ENCODE measurements at places on chromosomes 7 and 10.

DNA sequence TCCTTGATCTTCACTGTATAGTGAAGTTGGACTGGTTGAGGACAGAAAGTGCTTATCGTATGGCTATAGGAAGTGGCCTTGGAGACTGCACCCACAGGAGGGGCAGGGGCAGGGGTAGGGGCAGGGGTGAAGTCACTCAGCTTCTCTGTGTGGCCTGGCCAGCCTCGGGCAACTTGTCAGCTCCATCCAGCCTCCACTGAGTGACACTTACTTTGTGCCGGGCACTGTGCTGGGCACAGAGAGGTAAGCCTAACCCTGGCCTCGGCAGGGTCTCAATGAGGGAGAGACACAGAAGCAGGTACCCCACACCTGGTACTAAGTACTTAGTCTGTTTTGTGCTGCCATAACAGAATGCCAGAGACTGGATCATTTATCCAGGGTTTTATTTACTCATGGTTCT lies 99.3 kb upstream of the CTBP2 start:
- no peak for DNase-seq

GRCh38 chr10:120477743-120478141 lies 20.7 kb downstream of the PLPP4 start:
- no peak for DNase-seq

DNA sequence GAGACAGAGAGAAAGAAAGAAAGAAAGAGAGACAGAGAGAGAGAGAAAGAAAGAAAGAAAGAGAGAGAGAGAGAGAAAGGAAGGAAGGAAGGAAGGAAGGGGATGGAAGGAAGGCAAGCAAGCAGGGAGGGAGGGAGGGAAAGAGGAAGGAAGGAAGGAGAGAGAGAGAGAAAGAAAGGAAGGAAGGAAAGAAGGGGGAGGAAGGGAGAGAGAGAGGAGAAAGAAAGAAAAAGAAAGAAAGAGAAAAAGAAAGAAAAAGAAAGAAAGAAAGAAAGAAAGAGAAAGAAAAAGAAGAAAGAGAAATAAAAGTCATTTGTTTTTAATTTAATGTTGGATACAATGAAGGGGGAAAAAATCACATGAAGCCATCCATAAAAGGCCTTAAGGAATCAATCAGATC lies 4.6 kb upstream of the RASSF4 start:
- no peak for DNase-seq

DNA sequence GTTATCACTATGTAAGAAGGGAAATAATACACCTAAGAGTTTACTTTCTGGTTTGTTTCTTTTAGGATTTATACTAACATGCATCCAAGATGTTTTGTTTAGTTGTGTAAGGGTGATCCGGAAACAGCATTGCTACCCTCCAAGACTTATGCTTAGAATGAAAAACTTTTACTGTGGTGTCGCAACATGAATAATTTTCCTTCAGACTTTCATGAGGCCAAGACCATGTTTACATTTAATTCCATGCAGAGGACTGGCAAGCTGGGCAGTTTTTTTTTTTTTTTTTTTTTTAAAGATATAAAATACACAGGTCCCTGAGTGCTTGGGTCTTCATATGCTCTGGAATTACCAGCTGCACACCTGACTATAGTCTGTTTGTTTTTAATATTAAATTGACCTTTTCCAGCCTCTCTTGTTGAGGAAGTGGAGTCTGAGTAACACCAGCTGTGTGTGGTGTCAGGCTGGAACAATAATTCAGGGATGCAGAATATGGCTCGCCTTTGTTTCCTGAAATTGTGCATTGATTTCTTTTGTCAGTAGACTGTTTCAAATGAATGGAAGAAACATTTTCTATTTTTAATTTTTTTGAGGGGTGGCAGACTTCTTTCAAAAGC lies 81.7 kb downstream of the ST7 start:
- DNase-seq: no peak

DNA sequence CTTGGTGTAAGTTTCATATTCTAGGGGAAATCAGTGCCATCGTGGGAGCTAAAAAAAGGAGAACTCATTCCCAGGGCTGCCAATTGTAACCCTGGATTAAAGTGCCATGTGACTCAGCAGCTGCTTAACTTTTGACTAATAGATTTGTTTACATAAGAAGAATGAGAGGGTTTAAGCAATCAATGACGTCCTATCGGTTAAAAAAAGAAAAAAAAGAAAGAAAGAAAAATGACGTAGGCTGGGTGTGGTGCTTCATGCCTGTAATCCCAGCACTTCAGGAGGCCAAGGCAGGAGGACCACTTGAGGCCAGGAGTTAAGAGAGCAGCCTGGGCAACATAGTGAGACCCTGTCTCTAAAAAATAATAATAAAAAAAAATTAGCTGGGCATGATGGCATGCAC lies 116.2 kb upstream of the AFAP1L2 start:
- DNase-seq: no peak

DNA sequence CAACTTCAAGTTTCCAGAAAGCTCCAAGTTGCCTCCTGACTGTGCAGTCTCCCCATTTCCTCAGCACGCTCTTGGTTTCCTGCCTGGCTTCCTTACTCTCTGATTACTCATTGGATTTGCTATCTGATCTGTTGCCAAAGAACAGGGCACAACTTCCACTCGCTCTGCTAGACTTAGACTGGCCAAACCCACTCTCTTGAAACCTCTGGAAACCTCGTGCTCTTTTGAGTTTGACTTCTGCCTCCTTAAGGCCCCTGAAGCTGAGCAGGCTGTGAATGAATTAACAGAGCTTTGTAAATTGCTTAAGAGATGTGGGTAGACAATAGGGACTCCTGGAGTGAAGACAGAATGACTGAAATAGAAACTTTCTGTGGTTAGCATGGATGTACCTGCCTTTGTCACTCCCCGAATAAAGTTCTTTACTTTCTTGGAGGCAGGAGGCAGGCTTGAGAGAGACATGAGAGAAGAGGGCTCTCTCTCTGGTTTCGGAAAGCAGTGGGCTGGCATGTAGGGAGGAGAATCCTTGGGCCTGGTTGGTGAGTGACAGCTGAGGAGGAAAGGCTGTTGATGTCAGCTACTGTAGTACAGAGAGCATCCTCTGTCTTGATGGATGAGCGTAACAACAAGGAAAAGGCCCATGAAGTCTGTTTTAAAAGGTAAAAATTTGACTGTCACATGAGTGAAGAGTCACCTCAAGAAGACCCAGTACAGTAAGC lies 70.8 kb downstream of the CHN2 start:
- no peak for DNase-seq

DNA sequence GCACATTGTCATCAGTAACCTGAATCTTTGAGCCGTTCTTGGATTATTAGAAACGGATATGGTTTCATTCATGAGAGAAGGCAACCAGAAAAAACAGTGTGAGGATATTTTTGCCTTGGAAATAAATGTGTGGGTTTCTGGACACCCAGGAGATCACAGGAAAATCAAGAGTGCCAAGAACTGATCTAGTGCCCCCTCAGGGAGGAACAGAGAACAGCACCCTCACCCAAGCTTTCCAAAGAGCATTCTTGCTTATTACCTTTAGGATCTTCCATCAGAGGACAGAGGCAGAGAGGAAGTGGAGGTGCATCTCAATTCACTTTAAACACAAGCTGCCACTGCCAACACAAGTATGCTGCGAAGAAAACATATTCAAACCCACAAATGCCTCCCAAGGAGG lies 851.5 kb upstream of the COBL start:
- no peak for DNase-seq

GRCh38 chr7:20741801-20742200 lies 44.9 kb downstream of the SP8 start:
- no peak for DNase-seq

- no peak for DNase-seq
Measured at GRCh38 chr7:31419505-31420055, 79.1 kb upstream of the NEUROD6 start.

- no peak for DNase-seq
Measured at GRCh38 chr7:43244232-43244631, 131.8 kb downstream of the HECW1 start.

GRCh38 chr7:151321341-151321740 lies 20.3 kb upstream of the NUB1 start:
- DNase-seq: no peak

GRCh38 chr7:134514106-134514505 lies 13.3 kb upstream of the AKR1B10 start:
- DNase-seq: no peak

DNA sequence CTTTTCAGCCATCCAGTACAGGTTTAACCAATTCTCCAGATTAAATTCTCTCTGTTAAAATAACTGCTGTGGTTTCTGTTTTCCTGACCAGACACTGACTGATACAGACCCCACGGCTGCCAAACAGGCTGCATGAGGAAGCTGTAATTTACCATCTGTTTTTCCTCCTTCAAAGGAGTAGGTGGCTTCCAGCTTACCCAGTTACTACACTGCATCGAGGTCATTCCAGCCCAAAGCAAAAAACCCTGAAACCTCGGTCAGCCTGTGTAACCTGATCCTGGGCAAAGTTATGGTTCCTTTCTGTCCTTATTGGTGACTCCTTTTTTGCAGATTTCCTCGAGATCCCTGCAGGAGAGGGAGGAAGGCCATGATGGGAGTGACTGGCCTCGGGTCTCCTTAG lies 27.9 kb upstream of the LOXL4 start:
- DNase-seq: no peak

DNA sequence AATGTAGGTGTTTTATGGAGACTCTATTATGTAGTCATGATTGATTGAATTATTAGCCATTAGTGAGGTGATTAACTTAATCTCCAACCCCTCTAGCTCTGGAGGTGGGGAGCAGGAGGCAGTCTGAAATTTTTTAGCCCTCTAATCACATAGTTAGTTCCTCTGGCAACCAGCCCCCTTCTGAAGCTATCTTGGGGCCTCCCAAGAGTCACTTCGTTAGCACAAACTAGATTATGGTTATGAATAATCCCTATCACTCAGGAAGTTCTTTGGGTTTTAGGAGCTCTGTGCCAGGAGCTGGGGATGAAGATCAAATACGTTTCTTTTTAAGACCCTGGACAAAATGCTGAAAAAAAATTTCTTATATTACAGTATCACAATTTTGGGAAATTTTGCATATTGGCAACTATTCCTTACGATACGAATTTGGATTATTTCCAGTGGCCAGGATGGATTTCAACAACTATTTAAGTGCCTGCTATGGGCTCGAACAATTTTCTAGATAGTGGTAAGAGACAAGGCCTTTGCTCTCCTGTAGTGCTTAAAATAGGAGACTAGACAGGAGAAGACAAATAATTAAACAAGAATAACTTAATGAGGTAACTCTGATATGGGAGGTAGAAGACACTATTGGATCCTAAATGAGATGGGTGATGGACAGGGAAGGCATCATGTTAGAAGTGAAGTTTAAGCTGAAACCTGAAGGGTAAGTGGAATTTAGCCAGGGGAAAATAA lies 52.9 kb downstream of the BTAF1 start:
- DNase-seq: no peak

GRCh38 chr10:129760003-129760315 lies 204.1 kb downstream of the EBF3 start:
- no peak for DNase-seq

DNA sequence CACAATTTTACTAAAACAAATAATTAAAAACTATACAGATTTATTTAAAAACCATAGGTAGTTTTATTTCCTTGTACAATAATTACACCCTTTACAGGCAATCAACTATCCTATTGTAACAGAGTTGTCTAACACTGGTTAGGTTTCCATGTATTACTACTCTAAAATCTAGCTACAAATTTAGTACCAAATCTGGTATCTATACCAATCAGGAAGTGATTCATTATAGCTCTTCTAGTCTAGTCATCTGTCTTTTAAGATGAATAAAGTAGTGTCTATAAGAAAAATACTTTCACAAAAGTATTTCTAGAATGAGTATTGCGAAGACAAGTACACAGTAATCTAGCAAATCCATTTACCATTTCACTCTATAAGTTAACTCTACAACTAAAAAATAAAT lies 16.9 kb downstream of the ZNF800 start:
- no peak for DNase-seq

DNA sequence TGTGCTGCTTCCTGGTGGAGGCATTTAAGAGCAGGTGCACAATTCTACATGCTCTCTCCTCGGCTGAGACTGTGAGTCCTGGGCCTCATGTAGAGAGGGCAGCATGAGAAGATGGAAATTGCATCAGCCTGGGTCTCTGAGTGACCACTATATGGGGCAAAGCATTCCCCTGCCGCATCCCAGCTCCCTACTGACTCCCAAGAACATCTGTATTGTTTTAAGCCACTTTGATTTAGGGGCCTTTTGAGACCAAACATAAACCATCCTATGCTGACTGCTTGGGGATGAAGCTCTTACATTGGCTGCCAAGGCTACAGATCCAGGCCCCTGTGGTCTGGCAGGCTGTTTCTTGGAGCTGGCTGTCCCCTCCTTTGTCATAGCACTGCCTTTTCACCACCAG lies 101.3 kb upstream of the TBX20 start:
- no peak for DNase-seq

DNA sequence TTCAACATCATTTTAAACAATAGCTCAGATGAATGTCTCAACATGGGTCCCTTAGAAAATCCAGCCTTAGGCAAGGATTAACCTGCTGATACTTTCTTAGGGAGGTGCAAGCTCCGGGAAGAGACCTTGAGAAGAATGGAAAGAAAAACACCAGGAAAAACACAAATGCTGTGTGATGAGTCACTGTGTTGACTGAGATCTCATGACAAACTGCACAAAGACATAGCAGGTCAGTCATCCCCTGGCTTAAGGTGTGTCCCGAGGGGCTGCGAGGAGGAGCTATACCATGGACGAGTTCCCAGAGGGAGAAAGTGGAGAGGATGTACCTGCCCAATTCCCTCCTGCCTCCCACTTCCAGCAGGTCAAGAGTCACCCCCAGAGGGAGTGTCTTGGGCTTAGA lies 98.0 kb downstream of the TEX36 start:
- no peak for DNase-seq

DNA sequence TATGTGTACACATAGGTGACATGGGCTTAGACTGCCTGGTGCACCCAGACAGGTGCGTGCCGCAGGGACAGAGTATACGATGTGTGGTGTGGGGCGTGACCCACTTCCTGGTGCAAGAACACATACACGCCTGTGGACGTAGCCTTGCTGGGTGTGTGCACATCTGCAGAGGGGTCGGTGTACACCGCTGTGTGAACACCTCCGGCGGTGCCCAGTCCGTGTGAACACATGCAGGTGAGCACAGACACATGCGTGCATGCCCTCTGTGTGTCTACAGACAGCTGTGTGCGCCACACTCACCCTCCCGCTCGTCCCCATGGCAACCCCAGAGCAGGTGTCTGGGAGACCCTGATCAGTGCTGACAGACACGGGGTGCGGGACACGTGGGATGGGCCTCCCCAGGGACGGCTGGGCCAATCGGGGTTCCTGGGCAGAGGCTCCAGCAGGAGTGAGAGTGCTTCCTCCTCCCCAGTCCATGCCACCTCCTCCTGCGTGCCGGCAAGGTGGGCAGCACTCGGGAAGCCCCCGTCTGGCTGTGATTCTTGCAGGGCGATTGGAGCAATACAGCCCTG lies 23.4 kb downstream of the ELFN1 start:
- no peak for DNase-seq

DNA sequence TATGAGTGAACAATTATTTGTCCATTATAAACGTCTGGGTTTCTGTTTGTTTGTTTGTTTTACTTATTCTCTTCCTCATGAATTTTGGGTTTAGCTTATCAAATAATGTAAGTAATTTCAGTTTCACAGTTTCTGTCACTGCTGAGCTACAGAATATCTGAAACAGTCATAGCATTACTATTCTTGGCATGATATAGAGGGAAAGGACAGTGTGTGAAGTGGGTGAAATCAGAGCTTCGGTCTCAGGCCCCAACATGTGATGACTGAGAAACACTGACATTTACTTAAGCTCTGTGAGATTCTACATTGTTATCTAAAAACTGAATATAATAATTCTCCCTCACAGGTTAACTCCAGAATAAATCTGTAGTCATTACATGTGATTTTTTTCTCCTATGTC lies 8.8 kb upstream of the OR6V1 start:
- no peak for DNase-seq

- no peak for DNase-seq
Measured at GRCh38 chr7:42235741-42236161, 1.3 kb downstream of the GLI3 start.

Measured in activated CD4-positive, alpha-beta T cell treated with anti-CD3 and anti-CD28 coated beads for 1 hour (primary cell).